NCI-H187 treated with DMSO at 0.1 percent for 48 hours (cell line): ENCODE measurements at places on chromosomes 3 and 15.

DNA sequence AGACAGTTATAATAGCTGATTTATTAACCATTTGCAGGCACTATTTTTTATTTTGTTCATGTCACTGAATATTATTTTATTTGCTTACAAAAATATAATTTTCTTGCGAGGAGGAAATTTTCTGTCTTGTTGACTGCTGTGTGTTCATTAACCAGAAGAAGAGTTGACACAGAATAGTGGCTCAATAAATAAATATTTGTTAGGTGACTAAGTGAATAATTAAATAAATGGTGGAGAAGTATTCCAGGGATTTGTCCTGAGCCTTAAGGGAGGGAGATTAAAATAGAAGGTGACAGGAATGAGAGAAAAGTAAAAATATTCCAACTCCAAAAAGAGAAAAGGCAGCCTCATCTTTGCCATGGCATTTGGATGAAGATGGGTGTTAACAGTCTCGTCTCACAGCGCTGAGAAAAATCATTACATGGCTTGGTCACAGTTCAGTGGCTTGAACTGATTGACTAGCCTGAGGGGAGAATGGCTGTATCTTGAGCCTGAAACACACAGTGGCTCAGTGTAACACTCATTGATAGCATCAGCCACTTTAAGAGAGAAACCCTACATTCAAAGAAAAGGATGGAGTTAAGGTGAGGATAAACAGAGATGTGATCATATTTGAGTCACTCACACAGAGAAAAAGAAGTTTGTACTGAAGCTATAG lies 449.9 kb upstream of the NAALADL2 start:
- no peak for DNase-seq

- DNase-seq = no peak
These were observed 26.4 kb downstream of the BCL2L10 start for GRCh38 chr15:52086011-52086786.

GRCh38 chr15:40307421-40308211 lies at the start of gene PLCB2:
Gene PLCB2 (minus strand): TSS chr15:40307935. CDS start chr15:40307672, 263 bp downstream.
- DNase-seq = no peak

DNA sequence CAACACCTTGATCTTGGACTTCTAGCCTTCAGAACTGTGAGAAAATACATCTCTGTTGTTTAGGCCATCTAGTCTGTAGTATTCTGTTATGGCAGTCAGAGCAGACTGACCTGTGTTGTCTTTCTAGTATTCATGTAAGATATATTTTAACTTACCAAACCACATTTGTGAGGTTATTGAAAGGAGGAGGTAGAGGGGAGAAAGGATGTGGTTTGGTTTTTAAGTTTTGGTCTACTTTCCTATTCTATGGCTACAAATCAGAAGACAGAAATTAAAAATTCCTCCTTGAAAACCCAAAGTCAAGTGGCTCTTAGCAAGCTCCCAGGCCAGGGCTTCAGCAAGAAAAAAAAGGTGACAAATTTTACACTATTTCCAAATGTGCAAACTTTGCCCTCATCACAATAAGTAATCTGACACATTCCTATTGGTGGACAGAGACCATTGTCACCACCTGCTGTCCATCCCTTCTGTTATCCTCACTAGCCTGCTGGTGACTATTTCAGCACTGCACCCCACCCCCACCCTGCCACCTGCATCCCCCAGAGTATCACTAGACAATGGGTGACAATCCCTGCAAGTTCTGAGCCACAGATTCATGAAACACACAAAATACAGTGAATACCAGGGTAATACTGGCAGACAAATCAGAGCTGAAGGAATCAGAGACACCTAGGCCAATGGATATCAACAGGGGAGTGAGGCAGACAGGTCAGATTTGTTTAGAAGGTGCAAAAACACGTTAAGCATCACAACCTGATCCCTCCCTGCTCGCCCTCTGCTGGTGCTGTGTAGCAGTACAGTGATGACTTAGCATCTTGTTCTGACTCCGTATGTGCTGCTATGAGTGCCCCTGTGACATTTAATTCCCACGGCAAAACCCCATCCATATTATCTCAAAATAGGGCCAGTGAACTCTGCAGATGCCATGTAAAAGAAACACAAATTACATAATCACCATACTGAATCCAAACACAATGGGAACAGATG lies 79.0 kb upstream of the DCLK3 start:
- DNase-seq = no peak

DNA sequence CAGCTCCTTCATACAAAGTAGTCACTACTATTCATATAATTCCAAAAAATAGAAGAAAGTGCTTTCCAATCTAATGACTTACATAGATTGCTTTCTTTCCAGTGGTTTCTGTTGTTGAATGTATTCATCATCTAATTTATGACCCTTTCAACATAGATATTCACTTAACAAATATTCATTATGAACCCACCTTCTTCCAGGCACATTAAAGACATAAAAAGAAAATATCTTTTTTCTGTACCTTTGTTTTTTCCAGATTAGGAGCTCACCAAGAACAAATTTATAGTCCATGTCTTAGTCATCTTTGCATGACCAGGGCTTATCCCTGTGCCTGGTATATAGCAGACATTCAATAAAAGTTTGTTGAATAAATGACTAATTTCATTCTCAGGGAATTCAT lies 32.4 kb upstream of the PDZRN3 start:
- DNase-seq = no peak

DNA sequence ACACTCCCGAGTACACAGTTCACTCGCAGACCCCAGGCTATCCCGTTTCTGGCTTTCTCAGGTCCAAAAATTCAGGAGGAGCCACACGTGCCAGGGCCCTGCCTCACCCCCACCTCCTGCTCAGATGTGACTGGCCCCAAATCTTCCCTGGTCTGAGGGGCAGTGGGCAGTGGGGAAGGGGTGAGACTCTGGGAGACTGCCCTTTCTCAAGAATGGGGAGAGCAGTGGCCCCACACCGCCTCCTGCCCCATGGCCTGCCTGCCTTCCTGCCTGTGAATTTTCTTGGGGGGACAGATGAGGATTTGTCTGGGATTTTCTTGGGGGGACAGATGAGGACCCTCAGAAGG lies 174.6 kb downstream of the MEGF11 start:
- no peak for DNase-seq

DNA sequence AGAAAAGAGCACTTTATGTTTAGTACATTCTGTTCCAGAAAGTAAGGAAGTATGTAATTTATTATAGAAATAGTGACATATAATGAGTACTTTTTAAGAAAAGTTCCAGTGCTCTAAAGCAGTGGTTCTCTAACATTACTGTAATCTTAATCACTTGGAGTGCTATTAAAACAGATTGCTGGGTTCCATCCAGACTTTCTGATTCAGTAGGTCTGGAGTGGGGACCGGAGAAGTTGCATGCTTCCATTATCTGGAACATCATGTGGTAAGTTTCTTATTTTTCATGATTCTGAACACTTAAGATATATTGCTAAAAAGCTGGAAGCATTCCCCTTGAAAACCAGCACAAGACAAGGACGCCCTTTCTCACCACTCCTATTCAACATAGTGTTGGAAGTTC lies 47.5 kb upstream of the ARL14 start:
- DNase-seq = no peak
